ENCODE measurements at places on chromosomes 6 and 20.

- no peaks in the 10 kb centered on the region for H3K27me3 ChIP-seq
- DNase-seq, result no peak
- no peak overlapping the region for H3K27ac ChIP-seq
- no peaks in the 10 kb centered on the region for H3K4me1 ChIP-seq
Measured at GRCh38 chr6:161215193-161215592, 58.7 kb downstream of the AGPAT4 start.

DNA sequence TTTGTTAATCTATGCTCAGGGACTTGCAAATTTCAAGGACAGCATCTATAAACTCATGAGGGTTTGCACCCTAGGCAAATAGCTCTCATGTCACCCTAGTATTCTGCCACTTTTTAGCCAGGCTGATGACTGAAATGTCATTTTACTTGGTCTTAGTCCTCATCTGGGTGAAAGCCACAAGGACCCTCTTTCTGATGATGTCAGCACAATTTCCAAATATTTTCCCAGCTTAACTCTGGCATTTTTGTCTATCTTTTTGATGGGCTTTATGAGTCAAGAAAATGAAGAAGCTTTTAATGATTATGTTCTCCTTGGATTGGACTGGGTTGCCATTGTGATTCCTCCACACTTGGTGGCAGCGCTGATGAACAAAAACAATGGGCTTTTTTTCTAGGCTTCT is 420.1 kb upstream of the BTBD3 start:
- no peak overlapping the region for H3K4me3 ChIP-seq
- no peak overlapping the region for H3K27ac ChIP-seq
- H3K27me3 ChIP-seq, result no peaks in the 10 kb centered on the region

DNA sequence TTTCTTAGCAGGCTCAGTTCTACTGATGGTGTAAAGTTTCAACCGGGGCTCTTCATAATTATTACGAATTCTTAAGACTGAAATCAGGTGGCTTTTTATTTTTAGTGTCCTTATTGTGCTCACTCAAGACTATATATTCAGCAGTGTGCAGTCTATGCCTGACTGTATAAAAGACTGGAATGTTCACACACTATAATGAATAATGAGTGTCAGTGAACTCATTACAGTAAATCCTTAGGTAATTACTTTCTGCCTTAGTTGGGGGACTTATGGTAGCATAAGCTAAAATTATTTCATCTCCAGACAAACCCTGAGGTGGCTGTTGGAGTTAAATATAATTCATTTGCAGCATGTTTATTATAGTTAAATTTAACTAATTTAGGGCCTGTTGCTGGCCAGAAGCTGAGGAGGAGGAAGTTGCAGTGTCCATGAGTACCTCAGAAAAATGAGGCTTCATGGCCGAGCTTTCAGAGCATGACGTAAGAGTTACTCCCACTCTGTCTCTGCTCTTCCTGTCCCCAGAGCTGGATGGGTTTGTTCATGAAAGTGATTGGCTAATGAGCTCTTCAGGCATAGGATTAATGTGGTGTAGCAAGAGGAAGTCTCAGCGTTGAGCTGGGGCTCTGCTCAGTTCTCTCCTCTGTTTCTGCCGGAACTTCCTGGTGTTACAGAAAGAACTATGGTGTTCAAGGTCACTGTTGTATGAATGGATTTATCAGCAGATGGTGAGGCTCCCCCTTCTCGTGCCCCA is 335.7 kb downstream of the NRN1 start:
- H3K27me3 ChIP-seq, result no peaks in the 10 kb centered on the region
- no peaks in the 10 kb centered on the region for H3K36me3 ChIP-seq
- no peak overlapping the region for H3K4me3 ChIP-seq
- H3K27ac ChIP-seq, result no peak overlapping the region

DNA sequence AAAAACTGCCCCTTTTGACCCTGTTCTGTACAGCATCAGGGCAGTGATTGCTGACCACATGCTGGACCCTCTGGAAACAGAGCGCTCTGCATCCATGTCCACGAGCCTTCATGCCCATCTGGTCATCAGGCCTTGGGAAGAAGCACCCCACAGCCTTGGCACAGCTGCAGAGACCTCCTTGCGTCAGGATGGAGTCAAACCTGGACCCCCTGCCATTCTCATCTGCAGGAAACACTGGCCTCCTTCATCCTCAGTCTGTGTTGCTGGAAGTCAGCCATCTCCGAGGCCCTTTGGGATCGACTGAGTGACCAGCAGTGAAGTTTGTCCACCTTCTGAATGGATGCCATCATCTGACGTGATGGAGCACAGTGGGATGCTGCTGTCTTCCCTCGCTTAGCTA is 2138.3 kb upstream of the DEFB115 start:
- no peak overlapping the region for H3K4me3 ChIP-seq
- no peaks in the 10 kb centered on the region for H3K27me3 ChIP-seq
- H3K36me3 ChIP-seq, result no peaks in the 10 kb centered on the region
- no peak for DNase-seq
- H3K27ac ChIP-seq, result no peak overlapping the region

GRCh38 chr6:113141901-113142300 is 715.2 kb upstream of the MARCKS start:
- no peaks in the 10 kb centered on the region for H3K4me1 ChIP-seq
- H3K27ac ChIP-seq, result no peak overlapping the region
- H3K27me3 ChIP-seq, result no peaks in the 10 kb centered on the region
- DNase-seq, result no peak
- H3K4me3 ChIP-seq, result no peak overlapping the region
- H3K36me3 ChIP-seq, result no peaks in the 10 kb centered on the region

- H3K27ac ChIP-seq, result no peak overlapping the region
- H3K4me1 ChIP-seq, result peaks cover 37% of the 10 kb centered on the region
- no peak for DNase-seq
- no peak overlapping the region for H3K4me3 ChIP-seq
- H3K36me3 ChIP-seq, result peaks cover 2% of the 10 kb centered on the region
Measured at GRCh38 chr6:90140683-90141082, 156.0 kb downstream of the BACH2 start.

GRCh38 chr6:159728531-159728964 is 1.2 kb downstream of the WTAP start:
- peak overlapping the region; percentile 93 for H3K4me3 ChIP-seq
- no peaks in the 10 kb centered on the region for H3K36me3 ChIP-seq
- DNase-seq, result no peak
- H3K27ac ChIP-seq, result peak overlapping the region; percentile 85

DNA sequence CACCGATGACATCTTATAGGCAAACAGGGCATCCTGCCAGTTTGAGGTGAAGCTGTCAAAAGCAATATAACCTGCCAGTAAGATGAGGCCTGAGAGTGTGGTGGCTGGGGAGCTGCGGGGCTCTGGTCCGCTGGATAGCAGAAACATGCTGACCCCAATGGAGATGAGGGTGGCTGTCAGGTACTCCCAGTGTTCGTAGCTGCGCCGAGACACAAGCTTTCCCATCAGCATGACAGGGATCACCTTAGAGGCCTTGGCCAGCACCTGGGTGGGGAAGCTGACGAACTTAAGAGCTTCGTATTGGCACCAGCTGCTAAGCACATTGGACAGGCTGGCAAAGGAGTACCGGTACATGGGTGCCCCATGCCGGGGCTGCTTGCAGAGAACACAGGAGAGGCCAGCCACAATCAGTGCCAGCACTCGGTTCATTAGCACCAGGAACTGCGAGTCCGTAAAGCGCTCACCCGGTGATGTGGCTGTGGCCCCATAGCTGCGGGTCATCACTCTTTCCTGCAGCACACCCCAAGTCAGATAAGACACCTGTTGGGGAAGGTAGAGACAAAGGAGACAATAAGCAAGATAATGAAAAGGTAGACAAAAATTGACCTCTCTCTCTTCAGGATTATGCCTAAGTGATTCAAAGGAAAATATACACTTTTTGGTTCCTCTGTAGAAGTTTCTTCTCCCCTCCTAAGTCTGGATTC is 2.1 kb downstream of the SLC35B2 start:
- peaks cover 10% of the 10 kb centered on the region for H3K36me3 ChIP-seq
- no peak overlapping the region for H3K4me3 ChIP-seq
- H3K4me1 ChIP-seq, result peaks cover 5% of the 10 kb centered on the region
- no peaks in the 10 kb centered on the region for H3K27me3 ChIP-seq
- no peak for DNase-seq

GRCh38 chr6:102488729-102489128 is 1095.2 kb downstream of the GRIK2 start:
- H3K4me3 ChIP-seq, result no peak overlapping the region
- no peaks in the 10 kb centered on the region for H3K36me3 ChIP-seq
- H3K4me1 ChIP-seq, result no peaks in the 10 kb centered on the region
- H3K27me3 ChIP-seq, result no peaks in the 10 kb centered on the region
- no peak overlapping the region for H3K27ac ChIP-seq

GRCh38 chr6:109302176-109302575 is 80.1 kb downstream of the CD164 start:
- H3K27ac ChIP-seq, result no peak overlapping the region
- peaks cover 3% of the 10 kb centered on the region for H3K27me3 ChIP-seq
- H3K4me1 ChIP-seq, result no peaks in the 10 kb centered on the region
- DNase-seq, result no peak
- H3K36me3 ChIP-seq, result no peaks in the 10 kb centered on the region

- no peak overlapping the region for H3K4me3 ChIP-seq
- H3K27me3 ChIP-seq, result no peaks in the 10 kb centered on the region
- peaks cover 17% of the 10 kb centered on the region for H3K4me1 ChIP-seq
- H3K27ac ChIP-seq, result no peak overlapping the region
Measured at GRCh38 chr20:62309947-62310756, 7.4 kb downstream of the ADRM1 start.

- no peak for DNase-seq
- H3K36me3 ChIP-seq, result no peaks in the 10 kb centered on the region
- H3K4me1 ChIP-seq, result peaks cover under 1% of the 10 kb centered on the region
- H3K27ac ChIP-seq, result no peak overlapping the region
- no peak overlapping the region for H3K4me3 ChIP-seq
Measured at GRCh38 chr20:47481330-47482216, 20.1 kb upstream of the NCOA3 start.

DNA sequence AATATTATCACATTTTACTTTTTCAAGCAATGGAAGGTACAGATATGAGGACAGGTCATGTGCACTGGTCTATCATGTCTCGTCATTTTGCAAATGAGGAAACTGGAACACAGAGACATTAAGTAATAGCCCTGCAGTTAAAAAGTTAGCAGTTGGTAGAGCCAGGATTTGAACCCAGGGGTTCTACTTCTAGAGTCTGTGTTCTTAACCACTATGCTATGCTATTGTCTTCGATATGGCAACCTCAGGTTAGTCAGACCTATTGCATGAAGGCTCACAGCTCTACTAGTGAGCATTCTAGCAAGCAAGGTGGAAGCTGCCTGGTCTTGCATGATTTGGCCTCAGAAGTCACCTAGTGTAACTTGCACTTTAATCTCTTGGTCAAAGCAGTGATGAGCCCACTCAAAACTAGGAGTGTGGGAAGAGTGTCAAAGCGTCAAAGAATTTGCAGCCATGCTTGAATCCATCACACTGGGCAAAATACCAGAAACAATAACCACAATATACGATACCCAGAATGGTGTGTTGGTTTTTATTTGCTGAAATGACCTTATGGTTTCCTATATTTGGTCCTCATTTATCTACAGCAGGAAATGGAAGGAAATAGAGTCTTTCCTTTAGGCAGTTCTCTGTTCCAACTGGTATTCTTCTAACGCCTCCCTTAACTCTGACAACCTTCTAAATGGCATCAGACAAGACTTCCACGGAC is 20.4 kb upstream of the BMP2 start:
- no peaks in the 10 kb centered on the region for H3K4me1 ChIP-seq
- H3K27ac ChIP-seq, result no peak overlapping the region
- DNase-seq, result no peak
- H3K36me3 ChIP-seq, result no peaks in the 10 kb centered on the region

DNA sequence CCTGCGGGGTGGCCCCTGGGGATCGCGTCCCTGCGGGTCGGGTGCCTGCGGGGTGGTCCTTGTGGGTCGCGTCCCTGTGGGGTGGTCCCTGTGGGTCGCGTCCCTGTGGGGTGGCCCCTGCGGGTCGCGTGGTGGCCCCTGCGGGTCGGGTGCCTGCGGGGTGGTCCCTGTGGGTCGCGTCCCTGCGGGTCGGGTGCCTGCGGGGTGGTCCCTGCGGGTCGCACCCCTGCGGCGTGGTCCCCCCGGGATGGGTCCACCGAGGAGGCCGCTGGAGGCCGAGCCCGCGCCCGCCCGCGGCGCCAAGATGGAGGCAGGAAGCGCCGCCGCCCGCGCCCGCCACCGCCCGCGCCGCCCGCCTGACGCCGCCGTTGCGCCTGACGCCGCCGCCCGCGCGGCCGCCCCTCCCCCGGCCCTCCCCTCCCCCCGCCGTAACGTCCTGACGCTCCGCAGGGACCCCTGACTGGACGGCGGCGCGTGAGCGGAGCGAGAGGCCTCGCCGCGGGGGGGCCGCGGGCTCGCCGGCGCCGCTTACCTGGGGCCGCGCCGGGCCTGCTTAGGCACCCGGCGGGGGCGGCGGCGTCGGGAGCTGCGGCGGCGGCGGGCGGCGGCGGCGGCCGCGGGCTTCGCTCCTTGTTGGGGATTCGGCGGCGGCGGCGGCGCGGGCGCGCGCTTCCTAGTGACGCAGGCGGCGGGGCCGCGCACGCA is at the start of gene GMEB2:
Gene GMEB2, minus strand, starts transcription at position 678 of the 705 bp plus-strand sequence. CDS start 7,704 bp downstream, outside the sequence.
- no peaks in the 10 kb centered on the region for H3K36me3 ChIP-seq
- no peaks in the 10 kb centered on the region for H3K27me3 ChIP-seq
- H3K4me3 ChIP-seq, result peak within 1 kb of the TSS; percentile 84
- peak within 1 kb of the TSS; percentile 69 for H3K27ac ChIP-seq
- DNase-seq, result no peak

DNA sequence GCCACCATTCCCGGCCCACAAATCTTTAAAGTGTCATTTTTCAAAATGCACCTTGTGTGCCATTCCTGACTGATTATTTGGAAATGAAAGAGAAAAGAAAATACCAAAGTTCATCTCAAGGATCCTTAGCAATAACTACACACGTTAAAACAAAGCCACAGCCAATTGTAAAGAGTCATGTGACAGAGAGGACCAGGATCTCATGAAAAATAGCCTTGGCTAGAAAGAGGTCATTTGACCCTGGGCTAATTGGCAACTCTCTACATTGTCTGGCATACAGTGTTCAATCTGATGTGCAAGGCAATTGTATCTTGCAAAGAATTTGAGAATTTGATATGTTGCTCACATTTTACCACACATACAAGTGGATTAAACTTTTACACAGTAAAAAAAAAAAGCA is 31.6 kb upstream of the HLA-G start:
- H3K27ac ChIP-seq, result no peak overlapping the region
- no peak overlapping the region for H3K4me3 ChIP-seq
- no peak for DNase-seq
- peaks cover 18% of the 10 kb centered on the region for H3K4me1 ChIP-seq
- H3K36me3 ChIP-seq, result no peaks in the 10 kb centered on the region

- no peaks in the 10 kb centered on the region for H3K4me1 ChIP-seq
- H3K27me3 ChIP-seq, result no peaks in the 10 kb centered on the region
- H3K4me3 ChIP-seq, result no peak overlapping the region
- H3K36me3 ChIP-seq, result peaks cover 2% of the 10 kb centered on the region
- no peak overlapping the region for H3K27ac ChIP-seq
Measured at GRCh38 chr20:37755665-37756064, 61.8 kb downstream of the CTNNBL1 start.

- DNase-seq, result no peak
- H3K36me3 ChIP-seq, result no peaks in the 10 kb centered on the region
- no peaks in the 10 kb centered on the region for H3K27me3 ChIP-seq
- H3K4me3 ChIP-seq, result no peak overlapping the region
Measured at GRCh38 chr6:133973109-133973971, 20.3 kb downstream of the TBPL1 start.

Data from T-cell (primary cell).